ENCODE measurements at places on chromosomes 5 and 9.

DNA sequence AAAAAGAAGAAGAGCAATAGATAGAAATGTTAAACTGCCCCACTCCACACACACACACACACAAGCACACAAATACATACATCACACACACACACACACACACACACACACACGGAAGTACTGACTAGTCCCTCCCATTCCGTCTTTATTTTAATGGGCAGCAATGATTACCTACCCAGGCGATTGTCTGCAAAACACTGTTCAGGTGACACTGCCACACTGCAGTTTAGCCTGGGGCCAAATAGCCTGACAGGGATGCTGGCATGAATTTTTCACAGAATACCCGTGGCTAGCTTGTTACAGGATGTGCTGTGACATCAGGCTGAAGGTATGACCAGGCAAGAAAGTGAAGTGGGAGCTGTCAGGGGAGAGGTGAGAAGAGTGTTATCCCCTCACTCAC lies 86.9 kb downstream of the FRMD3 start:
- no peak for DNase-seq

DNA sequence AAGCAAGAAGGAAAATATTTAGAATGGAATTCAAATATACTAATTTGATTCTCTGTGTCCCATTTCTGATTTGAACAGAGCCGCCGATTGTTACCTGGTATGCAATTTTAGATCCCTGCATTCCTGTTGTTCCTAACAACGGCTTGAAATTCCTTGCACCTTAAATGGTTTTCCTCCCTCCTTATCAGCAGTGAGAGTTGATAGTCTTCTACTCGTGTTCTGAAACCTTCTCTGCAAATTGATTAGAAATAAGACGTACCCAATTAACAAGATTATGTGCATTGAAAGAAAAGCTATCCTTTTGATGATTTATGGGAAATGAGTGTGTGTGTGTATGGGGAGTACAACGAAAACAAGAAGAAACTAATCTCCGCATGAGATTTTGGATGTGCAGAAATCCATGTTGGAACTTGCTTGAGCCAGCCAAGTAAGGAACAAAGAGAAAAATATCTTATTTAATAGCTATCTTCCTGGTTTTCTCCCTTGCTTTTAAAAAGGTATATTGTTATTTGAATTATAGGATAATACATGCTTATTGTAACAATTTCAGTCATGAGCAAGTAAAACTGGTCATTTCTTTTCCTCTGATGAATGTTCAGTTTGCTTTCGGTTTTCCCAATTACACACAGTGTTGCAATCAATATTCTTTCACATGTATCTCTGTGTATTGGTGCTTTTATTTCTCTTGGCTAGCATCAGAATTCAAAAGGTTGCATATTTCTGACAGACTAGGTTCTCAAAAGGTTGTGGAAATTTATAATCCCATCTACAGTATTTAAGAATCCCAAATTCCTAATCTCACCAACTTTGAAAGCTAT lies 211.1 kb upstream of the ACTBL2 start:
- DNase-seq, result no peak

DNA sequence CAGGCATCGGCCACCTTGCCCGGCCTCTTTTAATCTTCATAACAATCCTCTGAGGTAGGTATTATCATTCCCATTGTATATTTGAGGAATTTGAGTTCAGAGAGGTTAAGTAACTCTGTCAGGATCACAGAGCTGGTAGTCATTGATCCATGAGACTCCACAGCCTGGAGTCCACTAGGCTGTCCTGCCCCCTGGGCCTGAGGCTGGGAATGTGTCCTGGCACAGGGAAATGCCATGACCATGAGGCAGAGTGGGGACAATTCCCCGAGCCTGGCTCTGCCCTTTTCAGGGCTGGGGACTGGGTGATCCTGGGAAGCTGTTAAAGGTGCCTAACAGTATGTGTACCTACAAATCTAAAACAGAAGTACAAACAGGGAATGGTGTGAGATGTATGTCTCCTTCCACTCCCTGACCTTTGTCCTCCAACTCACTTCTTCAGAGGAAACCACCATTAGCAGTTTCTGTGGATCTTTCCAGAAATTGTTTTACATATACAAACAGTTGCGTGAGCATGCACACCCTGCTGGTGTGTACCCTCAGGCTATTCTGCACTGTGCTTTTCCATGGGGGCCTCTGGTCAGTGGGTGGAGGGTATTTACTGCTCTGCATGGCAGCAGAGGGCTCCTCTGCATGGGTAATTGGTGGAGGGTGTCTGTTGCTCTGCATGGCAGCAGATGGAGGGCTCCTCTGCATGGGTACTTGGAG lies 53.8 kb downstream of the NDST1 start:
- no peak for DNase-seq

- DNase-seq, result no peak
These were observed 28.4 kb downstream of the SV2C start for GRCh38 chr5:76111477-76112174.

GRCh38 chr5:151251621-151252020 lies 1.4 kb upstream of the GM2A start:
- DNase-seq, result no peak

GRCh38 chr9:110076894-110077725 lies 130.8 kb downstream of the C9orf152 start:
- no peak for DNase-seq

GRCh38 chr9:136042541-136042940 lies 52.5 kb downstream of the NACC2 start:
- DNase-seq, result no peak

- no peak for DNase-seq
These were observed 41.2 kb upstream of the CTSL start for GRCh38 chr9:87684627-87685219.

GRCh38 chr9:70679845-70680244 lies 265.4 kb upstream of the KLF9 start:
- no peak for DNase-seq

DNA sequence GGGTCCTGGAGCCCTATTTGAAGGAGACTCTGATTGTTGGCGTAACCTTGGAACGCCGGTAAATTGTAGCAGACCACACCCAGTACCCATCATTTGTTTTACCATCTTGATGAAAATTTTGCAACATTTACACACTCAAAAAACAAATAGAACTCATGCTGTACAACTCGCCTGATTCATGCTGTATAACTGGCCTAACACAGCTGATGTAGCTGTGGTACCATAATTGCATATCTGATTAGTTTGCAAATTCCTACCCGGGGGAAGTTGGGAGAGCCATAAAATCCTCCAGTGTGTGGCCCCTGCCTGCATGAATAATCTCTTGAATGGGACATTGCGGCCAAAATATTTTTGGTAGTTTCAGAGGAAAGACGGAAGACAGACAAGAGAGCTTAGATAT lies 9.7 kb downstream of the NIPAL4 start:
- DNase-seq, result no peak

DNA sequence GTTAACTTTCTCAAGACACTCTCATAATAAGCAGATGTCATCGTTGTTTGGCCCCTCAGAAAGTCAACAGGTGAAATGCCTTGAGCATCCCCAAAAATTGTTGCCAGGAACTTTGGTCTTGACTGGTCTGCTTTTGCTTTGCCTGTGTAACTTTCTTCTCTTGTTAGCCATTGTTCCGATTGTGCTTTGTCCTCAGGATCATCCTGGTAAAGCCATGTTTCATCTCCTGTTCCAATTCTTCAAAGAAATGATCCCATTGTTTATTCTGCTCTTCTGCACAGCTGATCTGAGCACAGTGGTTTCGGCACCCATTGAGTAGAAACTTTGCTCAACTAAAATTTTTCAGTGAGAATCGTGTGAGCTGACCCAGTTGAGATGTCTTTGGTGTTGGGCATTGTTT lies 8.1 kb upstream of the ZBED3 start:
- DNase-seq, result no peak

GRCh38 chr9:129289883-129290282 lies 111.8 kb upstream of the IER5L start:
- DNase-seq, result no peak

- no peak for DNase-seq
These were observed 27.9 kb downstream of the FBXW11 start for GRCh38 chr5:171978519-171978918.

DNA sequence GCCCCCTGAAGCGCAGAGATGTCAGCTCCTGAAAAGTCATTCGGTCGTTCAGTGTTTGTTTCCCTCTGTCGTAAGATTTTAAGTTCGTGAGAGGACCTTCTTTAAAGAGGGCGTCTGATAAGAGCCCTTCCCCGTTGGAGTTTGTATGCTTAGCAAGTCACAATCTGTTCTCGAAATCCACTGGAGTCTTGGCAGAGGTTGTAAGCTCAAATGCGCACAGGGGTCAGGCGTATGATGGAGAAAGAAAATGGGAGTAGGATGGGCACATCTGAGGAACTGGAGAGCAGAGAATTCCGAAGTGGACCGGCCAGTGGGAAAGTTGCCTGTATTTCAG lies 710 bp downstream of the HSD17B4 start:
- DNase-seq, result no peak

GRCh38 chr9:130072515-130073235 lies 19.0 kb downstream of the GPR107 start:
- DNase-seq, result no peak

- DNase-seq, result no peak
These were observed 102.9 kb downstream of the C9orf152 start for GRCh38 chr9:110105107-110105506.

DNA sequence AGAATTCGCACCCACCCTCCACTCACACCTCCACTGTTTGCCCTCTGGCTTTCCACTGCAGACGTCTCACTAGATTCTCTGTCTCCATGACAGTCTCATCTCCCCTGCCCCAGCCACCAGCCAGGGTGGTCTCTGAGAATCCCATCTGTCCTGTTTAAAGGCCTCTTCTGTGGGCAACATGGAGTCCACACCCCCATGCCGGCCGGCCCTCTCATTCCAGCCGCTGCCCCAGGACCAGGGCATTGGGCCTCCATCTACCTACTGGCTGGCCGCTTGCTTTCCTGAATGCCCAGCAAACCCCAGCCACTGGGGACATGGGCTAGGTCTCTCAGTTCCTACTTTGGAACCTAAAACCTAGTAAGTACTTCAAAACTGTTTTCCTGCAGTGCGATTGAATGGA lies 65.6 kb upstream of the RUFY1 start:
- DNase-seq, result no peak

GRCh38 chr9:80866121-80866520 lies 823.2 kb downstream of the TLE1 start:
- DNase-seq, result no peak

- DNase-seq, result no peak
These were observed 9.6 kb upstream of the TOR4A start for GRCh38 chr9:137267933-137268355.

DNA sequence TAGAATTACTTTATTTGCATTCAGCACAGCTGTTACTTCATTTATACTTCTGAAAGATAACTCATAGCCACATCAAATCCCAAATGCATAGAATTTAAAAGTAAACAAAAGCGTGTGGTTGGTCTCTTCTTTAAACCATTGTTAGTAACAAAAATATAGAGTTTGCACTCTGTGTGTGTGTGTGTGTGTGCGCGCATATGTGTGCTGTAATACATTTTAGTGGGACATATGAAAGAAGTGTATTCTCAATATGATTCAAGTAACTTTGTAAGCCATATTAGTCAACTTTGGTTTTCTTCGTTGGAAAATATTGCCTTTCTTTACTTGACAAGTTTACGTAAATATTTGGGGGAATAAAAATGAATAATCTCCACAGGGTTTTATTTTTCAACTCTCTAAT lies 106.1 kb upstream of the PRRC1 start:
- no peak for DNase-seq

- DNase-seq, result no peak
These were observed 5.0 kb downstream of the IL3 start for GRCh38 chr5:132065351-132065937.

- DNase-seq, result no peak
These were observed 140.0 kb downstream of the SYK start for GRCh38 chr9:90941661-90942060.

- no peak for DNase-seq
These were observed 424.0 kb upstream of the BRINP1 start for GRCh38 chr9:119793218-119793617.
